Activated CD8-positive, alpha-beta T cell treated with anti-CD3 and anti-CD28 coated beads, Interleukin-2, amount 10 ng/mL, durations not matched to agents 7 days and 5 days (primary cell): ENCODE measurements at places on chromosomes 2 and 18. TPM values are rescaled to one million over a fixed set of nuclear protein-coding genes. Genes with fewer than 3 reads are reported as not detected.

VSNL1 gene
- total RNA-seq = not detected

SCYGR4 gene
- total RNA-seq = not detected

LHCGR gene
- not detected for total RNA-seq

MEP1B gene
- not detected for total RNA-seq

OSR1 gene
- total RNA-seq = not detected

SERPINB7 gene
- total RNA-seq = not detected

TANK gene
- total RNA-seq = 68.2 TPM

MC4R gene
- not detected for total RNA-seq

PTPRN gene
- total RNA-seq = not detected

DNAJC5G gene
- not detected for total RNA-seq

CHRND gene
- total RNA-seq = not detected

SCN9A gene
- total RNA-seq = not detected

SRD5A2 gene
- total RNA-seq = not detected

FBXO41 gene
- 32.3 TPM for total RNA-seq

AGFG1 gene
- total RNA-seq = 65.6 TPM

IL1F10 gene
- not detected for total RNA-seq

ATAD2B gene
- total RNA-seq = 28.2 TPM

ZNF516 gene
- total RNA-seq = 2.5 TPM

FAM161A gene
- 4.5 TPM for total RNA-seq

SERPINB11 gene
- total RNA-seq = not detected
